ENCODE measurements at places on chromosomes 5 and 9.

DNA sequence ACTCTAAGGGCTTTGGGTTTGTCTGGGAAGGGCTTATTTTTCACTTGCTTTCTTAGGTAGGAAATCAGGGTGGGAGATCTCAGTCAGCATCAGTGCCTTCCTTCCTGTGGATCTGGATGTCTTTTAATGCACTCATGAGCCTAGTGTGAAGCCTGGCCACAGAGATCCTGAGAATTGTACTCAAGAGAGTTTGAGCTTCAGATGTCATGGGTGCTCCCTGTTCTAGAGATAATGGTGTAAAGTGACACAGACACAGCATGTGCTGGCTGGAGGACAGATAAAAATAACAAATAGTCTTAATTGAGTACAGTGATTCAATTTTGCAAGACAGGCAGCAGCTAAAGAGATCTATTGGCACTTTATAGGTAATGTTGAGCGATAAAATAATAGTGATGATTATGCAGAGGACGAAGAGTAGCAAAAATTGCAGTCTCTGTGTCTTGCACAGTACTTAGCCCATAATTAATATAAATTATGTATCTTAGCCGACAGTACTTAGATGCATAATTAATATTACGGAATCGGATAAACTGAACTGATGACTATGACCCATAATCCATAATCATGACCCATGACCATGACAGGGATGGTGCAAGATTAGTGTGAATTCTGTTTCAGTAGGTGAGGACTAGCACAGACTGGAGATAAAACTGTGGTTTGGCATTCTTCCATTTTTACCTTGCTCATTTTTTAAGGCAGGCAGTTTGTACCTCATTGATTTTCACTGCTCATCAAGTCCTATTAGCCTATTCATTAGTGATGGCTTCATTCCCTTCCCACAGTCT lies 408.7 kb upstream of the PIK3R1 start:
- DNase-seq: no peak

DNA sequence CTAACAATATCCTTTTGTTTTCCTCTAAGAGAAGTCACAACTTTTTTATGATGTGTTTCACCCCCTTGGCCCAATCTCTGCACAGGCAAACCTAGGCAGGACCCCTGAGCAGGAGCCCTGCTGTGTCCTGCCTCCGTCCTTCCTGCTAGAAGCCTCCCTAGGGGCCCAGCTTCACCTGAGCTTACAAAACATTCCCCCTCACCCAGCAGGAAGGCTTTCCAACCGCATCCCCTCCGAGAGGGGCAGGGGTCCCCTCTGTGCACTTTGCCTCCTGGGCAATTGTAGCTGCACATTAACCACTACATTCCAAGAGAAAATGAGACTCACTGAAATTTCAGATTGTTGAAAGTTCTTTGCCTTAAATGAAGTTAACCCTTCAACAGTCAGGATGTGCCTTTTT lies 176.2 kb downstream of the IRX2 start:
- DNase-seq: no peak

- no peak for DNase-seq
Observed at GRCh38 chr9:136110082-136111061, 8.3 kb downstream of the TMEM250 start.

DNA sequence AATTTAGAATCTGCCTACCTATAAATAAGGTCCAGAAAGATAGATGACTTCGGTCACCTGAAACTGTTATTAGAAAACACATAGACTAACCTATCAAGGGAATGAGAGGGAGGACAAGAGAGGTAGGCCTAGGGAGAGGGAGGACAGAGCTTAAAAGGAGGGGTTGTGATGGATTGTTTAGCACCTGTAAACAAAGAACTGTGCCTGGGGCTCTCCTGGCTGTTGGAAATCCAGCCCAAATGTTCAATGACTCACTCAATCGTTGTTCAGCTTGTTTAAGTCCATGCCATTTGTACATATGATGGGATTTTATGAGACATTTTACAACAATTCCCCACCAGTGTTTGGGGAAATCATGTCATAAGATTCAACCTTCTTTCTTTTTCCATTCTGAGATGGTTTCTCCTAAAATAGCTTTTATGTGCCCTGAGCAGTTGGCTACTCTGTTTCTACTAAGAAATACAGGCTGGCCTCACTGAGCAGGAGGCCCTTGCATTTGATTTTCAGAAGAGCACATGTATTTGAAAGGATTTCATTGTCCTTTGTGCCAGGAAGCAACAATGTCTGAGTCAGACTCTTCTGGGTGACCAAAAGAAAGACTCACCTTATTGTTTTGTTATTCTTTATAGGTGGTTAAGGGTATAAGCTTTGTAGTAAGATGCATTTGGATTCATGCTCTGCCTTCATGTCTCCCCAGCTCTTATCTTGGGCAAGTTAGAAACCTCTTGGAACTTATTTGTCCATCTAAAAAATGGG lies 48.2 kb upstream of the GPR151 start:
- DNase-seq: no peak

DNA sequence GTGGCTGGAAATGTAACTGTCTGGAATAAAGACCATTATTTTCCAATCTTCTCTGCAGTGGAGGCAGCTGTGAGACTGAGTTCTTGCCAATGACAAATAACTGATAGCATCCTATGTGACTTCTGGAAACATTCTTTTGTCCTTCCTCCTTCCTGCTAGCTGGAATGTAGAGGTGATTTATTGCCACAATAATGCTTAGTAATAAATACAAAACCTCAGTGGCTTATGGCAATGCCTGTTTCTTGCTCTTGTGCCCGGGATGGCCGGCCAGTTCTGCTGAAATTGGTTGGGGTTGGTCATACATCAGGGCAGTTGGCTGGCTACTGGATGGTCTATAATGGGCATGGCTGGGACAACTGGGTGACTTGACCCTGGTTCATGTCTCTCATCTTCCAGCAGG lies 12.2 kb upstream of the TEX48 start:
- no peak for DNase-seq

- no peak for DNase-seq
Observed at GRCh38 chr5:127358284-127358683, 67.7 kb downstream of the MEGF10 start.

GRCh38 chr5:177472460-177473442 lies 683 bp downstream of the DBN1 start:
- DNase-seq: peak; percentile 84

DNA sequence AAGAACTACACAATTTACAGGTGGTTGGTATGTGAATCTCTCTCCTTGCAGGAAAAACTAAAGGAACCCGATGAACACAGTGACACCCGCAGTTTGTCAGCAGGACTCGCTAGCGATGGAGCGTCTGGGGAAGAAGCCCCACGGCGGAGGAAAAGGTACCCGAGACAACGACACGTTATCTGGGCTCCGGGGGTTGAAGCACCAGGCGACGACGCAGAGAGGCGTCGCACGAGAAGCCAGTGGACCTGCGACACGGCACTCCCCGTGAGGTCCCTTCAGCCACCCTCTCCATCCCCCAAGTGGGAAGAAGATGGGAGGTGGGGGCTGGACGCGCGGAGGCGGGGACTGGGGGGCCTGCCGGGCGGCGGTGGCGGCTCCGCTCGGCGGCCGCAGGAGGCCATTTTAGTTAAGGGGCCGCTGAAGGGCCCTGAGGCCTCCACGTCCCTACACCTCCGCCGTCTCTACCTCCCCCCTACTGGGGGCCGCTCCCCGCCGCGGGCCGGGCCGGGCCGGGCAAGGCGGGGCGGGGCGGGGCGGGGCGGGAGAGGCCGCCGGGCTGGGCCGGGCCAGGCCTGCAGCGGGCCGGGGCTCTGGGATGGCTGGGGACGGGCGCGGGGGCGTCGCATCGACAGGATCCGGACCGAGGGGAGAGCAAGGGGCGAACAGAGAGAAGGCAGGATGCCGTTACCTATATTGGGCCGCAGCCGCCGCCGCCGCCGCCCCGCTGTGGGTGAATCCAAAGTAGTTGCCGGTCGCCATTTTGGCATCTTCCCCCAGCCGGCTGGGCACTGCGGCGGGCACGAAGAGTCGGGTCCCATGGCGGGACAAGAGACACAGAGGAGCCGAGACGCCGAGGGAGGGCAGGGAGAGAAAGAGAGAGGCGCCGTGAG lies 754 bp downstream of the ZFR start:
- peak; percentile 58 for DNase-seq

GRCh38 chr5:69415584-69415958 lies 655 bp downstream of the MARVELD2 start:
- no peak for DNase-seq

DNA sequence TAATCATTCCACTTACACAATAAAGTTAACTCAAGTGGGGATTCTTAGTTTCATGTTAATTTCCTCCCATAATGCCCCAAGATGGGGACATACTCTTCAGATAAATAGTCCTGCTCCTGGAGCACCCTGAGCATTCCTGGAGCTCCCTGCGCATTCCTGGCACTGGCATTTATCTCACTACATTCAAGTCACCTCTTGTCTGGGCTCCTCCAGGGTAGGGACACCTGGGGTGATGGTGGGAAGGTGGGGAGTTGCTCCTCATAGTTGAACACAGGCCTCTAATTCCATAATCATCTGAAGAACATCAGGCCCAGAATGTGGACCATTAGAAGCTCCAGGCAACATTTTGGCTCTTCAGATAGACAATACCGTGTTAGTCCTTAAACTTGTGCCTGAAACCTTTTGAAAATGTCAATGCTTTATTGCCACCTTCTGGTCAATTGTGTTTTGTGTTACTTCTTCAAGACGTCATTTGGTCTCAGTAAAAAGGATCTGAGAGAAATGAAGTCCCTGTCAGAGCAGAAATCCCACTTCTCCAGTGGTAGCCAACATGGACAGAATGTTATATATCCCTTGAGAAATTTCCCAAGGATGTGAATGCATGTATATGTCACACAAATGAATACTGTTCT lies 14.2 kb upstream of the AGGF1 start:
- DNase-seq: no peak

DNA sequence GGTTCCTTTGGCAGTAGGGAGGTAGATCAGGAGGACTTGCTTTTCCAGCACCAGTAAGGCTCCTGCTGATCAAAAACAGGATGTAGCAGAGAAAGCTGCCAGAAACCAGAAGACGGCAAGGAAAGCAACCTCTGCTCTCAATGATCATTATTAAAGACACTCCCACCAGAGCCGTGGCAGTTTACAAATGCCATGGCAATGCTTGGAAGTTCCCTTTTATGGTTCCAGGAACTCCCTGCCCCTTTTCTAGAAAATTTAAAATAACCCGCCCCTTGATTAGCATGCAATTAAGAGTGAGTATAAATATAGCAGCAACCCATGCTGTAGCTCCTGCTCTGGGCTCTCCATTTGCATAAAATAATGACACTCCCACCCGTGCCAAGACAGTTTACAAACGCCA lies 16.1 kb downstream of the EQTN start:
- DNase-seq: no peak

- no peak for DNase-seq
Observed at GRCh38 chr9:137558127-137558526, 6.4 kb downstream of the MRPL41 start.

GRCh38 chr5:66744040-66744439 lies 147.8 kb downstream of the MAST4 start:
- peak; percentile 23 for DNase-seq

- no peak for DNase-seq
Observed at GRCh38 chr5:119359737-119360413, 4.1 kb downstream of the TNFAIP8 start.

DNA sequence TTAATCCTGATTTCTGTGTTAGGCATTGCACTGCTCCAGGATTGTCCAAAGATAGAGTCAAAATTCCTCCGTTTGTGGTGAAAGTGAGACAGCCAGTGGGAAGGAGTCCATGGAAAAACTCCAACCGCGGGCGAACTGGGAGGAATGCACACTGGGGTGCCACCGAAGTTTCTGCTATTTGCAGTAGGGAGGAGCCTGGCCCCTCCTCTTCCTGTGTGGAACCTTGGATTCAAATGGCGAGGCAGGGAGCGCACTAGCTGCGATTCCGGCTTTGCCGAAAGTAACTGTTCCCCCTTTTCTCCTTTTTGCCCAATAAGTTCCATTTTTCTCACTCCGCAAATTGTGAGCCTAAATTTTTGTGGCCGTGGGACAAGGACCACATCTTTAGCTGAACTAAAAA lies 9.3 kb downstream of the BAAT start:
- no peak for DNase-seq

DNA sequence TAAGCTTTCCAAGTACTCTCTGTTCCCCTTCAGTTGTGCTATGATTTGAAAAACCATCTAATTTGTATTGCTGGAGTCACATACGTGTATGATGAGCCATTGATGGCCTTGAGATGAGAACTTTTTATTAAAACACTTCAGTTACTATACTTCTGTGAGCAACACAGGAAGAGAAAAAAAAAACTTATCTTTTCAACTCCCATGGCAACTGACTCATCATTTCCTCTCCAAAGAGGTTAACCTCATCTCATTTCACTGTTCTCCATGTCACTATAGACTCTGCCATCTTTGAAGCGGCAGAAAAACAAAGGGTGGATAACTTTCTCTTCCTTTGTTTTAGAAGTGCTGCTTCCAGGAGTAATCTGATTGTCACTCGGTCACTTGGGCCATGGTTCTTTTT lies 104.3 kb upstream of the PCSK1 start:
- peak; percentile 13 for DNase-seq

- DNase-seq: peak; percentile 35
Observed at GRCh38 chr5:133287500-133287899, 235.7 kb downstream of the HSPA4 start.

- no peak for DNase-seq
Observed at GRCh38 chr5:26872337-26872736, 166.0 kb downstream of the CDH9 start.

DNA sequence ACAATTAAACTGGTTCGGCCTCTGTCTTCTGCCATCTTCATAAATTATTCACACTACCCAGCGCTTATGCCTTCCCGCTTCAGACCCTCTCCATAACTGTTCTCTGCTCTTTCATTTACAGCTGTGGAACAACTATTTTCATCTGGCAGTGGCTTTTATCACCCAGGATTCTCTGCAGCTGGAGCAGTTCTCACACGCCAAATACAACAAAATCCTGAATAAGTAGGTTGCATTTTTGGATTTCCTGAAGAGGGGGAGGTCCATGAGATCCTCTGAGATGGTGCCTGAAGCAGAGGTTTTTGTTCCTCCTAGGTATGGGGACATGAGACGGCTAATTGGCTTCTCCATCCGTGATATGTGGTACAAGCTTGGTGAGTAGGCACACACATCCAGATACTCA lies 28.1 kb upstream of the INSYN2B start:
- no peak for DNase-seq

- DNase-seq: no peak
Observed at GRCh38 chr5:177997319-177997670, 1.3 kb upstream of the PROP1 start.

- no peak for DNase-seq
Observed at GRCh38 chr9:103804077-103804735, 289.9 kb upstream of the SMC2 start.

DNA sequence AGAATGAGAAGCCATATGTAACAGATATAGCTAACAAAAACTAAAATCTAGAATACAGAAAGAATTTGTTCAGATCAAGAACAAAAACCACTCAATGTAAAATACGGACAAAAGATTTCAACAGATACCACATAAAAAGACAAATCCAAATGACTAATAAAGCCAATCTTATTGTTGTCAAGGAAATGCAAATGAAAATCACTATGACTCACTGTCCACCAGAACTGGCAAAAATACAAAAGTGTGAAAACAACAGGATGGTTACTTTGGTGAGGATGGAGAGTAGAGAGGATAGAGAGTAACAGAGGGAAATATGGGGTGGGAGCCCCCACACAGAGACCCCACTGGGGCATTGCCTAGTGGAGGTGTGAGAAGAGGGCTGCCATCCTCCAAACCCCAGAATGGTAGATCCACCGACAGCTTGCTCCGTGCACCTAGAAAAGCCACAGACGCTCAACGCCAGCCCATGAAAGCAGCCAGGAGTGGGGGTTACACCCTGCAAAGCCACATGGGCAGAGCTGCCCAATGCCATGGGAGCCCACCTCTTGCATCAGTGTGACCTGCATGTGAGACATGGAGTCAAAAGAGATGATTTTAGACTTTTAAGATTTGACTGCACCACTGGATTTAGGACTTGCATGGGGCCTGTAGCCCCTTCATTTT lies 15.2 kb upstream of the RHOBTB3 start:
- DNase-seq: no peak

All from DND-41 (cell line).